A549 treated with AZD2906 at 1 μM for 4 hours (cell line): ENCODE measurements at places on chromosomes 12 and 14. TPM values are rescaled to one million over a fixed set of nuclear protein-coding genes. Genes with fewer than 3 reads are reported as not detected.

The LRP1 gene
- total RNA-seq, result 13.3 to 15.9 TPM (median 14.0 TPM) in 5 replicates

The KLHL42 gene
- 16.8 to 19.4 TPM (median 18.6 TPM) in 5 replicates for total RNA-seq

The VSX2 gene
- total RNA-seq, result not detected in 5 replicates

The SRGAP1 gene
- total RNA-seq, result 9.3 to 12.2 TPM (median 9.8 TPM) in 5 replicates

The OAS2 gene
- total RNA-seq, result 0.10 to 0.39 TPM (median 0.15 TPM) in 5 replicates

The AQP6 gene
- total RNA-seq, result not detected in 5 replicates

The SERPINA10 gene
- not detected in 5 replicates for total RNA-seq

The KLRG1 gene
- total RNA-seq, result 1.1 to 1.8 TPM (median 1.6 TPM) in 5 replicates

The SRRM4 gene
- total RNA-seq, result not detected in 5 replicates

The RNU4-1 gene
- total RNA-seq, result 97.7 TPM in 1 of 5 replicates, not detected in the others

The CLEC2A gene
- total RNA-seq, result not detected in 5 replicates

The MEG3 gene
- 34.5 to 52.7 TPM (median 43.8 TPM) in 5 replicates for total RNA-seq

The ZFHX2 gene
- 0.35 to 0.95 TPM (median 0.56 TPM) in 5 replicates for total RNA-seq
